GM23248 (cell line): ENCODE measurements at places on chromosomes 4 and X. TPM values are rescaled to one million over a fixed set of nuclear protein-coding genes. Genes with fewer than 3 reads are reported as not detected.

GRCh38 chr4:80268081-80268823, 1.8 kb downstream of the FGF5 start:
- no peaks in the 10 kb centered on the region for H3K27me3 ChIP-seq
- peak; percentile 77 for DNase-seq
- peaks cover 53% of the 10 kb centered on the region for H3K4me1 ChIP-seq
- peak overlapping the region; percentile 99 for H3K4me3 ChIP-seq
- H3K27ac ChIP-seq = peak overlapping the region; percentile 100

- no peak overlapping the region for H3K4me3 ChIP-seq
- H3K4me1 ChIP-seq = no peaks in the 10 kb centered on the region
- no peaks in the 10 kb centered on the region for H3K36me3 ChIP-seq
- no peak for DNase-seq
- H3K27ac ChIP-seq = no peak overlapping the region
These were observed 123.5 kb downstream of the GABRB1 start for GRCh38 chr4:47154816-47155370.

GRCh38 chrX:8960957-8961468, 72.9 kb downstream of the FAM9B start:
- no peak overlapping the region for H3K4me3 ChIP-seq
- no peaks in the 10 kb centered on the region for H3K4me1 ChIP-seq
- DNase-seq = peak; percentile 10
- H3K27me3 ChIP-seq = no peaks in the 10 kb centered on the region

GRCh38 chr4:140662082-140662869, 93.5 kb upstream of the UCP1 start:
- no peaks in the 10 kb centered on the region for H3K27me3 ChIP-seq
- H3K27ac ChIP-seq = no peak overlapping the region
- DNase-seq = peak; percentile 12
- no peaks in the 10 kb centered on the region for H3K4me1 ChIP-seq

DNA sequence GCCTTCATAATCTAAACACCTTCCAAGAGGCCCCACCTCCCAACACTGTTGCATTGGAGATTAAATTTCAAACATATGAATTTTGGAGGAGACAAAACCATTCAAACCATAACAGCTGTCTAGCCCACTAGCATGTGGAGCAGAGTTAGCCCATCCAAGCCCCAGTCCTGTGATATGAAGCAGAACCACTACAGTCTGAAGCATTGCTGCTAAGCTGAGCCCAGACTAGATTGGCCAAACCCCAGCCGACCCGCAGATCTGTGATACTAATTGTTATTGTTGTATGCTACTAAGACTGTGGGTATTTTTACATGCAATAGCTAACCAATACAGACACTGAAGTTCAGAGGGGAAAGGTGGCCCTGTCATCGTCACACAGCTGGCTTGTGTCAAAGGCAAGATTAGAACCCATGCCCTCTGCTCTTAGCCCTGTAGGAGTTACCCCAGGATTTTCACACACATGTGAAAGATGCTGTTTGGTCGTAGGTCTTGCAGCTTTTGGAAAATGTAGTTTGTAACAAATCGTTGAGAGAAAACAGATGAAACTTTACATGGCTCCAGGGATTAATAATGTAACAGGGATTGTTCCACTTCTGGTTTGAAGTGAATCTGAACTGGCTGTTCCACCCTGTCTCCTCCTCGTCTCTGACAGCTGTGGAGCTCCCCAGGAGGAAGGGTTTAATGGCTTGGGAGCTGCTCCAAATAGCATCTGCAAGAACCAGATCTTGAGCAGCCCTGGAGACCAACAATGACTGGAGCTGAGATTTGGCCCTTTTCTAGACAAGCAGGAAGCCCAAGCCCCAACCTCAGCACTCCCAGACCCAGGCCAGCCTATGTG, 517.5 kb downstream of the MID1IP1 start:
- no peaks in the 10 kb centered on the region for H3K36me3 ChIP-seq
- no peaks in the 10 kb centered on the region for H3K4me1 ChIP-seq
- H3K27me3 ChIP-seq = no peaks in the 10 kb centered on the region
- no peak overlapping the region for H3K4me3 ChIP-seq
- no peak overlapping the region for H3K27ac ChIP-seq

GRCh38 chrX:40434947-40435346, 145.8 kb upstream of the ATP6AP2 start:
- no peaks in the 10 kb centered on the region for H3K4me1 ChIP-seq
- DNase-seq = peak; percentile 20
- H3K27me3 ChIP-seq = no peaks in the 10 kb centered on the region
- H3K4me3 ChIP-seq = no peak overlapping the region
- no peaks in the 10 kb centered on the region for H3K36me3 ChIP-seq
- no peak overlapping the region for H3K27ac ChIP-seq

DNA sequence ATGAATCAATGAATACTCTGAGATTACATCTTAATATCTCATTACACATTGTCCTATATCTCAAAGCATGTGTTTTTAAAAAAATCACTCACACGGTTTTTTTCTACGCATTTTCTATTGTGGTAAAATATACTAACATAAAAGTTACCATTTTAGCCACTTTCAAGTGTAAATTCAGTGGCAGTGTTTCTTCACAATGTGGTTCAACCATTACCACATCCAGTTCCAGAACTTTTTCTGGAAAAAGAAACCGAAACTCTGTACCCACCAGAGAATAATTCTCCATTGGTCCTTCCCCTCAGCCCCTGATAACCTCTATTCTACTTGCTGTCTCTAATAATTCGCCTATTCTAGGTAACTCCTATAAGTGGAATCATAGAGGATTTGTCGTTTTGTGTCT, 35.3 kb upstream of the ACSL1 start:
- H3K27ac ChIP-seq = no peak overlapping the region
- no peak for DNase-seq
- peaks cover 14% of the 10 kb centered on the region; the same call in 1 of the 2 replicates for H3K27me3 ChIP-seq
- no peak overlapping the region for H3K4me3 ChIP-seq
- H3K4me1 ChIP-seq = no peaks in the 10 kb centered on the region

The GAGE12D gene
- total RNA-seq = not detected in 2 replicates

- no peaks in the 10 kb centered on the region for H3K4me1 ChIP-seq
- no peak overlapping the region for H3K4me3 ChIP-seq
- no peaks in the 10 kb centered on the region for H3K36me3 ChIP-seq
- no peaks in the 10 kb centered on the region for H3K27me3 ChIP-seq
These were observed 17.8 kb downstream of the AMER1 start for GRCh38 chrX:64187762-64188150.

- peaks cover 9% of the 10 kb centered on the region; the same call in 1 of the 2 replicates for H3K36me3 ChIP-seq
- no peak overlapping the region for H3K4me3 ChIP-seq
- DNase-seq = no peak
- H3K27me3 ChIP-seq = no peaks in the 10 kb centered on the region
These were observed 87.9 kb upstream of the PACRGL start for GRCh38 chr4:20612313-20612712.

The JCHAIN gene
- total RNA-seq = 2.3 and 3.0 TPM in 2 replicates

DNA sequence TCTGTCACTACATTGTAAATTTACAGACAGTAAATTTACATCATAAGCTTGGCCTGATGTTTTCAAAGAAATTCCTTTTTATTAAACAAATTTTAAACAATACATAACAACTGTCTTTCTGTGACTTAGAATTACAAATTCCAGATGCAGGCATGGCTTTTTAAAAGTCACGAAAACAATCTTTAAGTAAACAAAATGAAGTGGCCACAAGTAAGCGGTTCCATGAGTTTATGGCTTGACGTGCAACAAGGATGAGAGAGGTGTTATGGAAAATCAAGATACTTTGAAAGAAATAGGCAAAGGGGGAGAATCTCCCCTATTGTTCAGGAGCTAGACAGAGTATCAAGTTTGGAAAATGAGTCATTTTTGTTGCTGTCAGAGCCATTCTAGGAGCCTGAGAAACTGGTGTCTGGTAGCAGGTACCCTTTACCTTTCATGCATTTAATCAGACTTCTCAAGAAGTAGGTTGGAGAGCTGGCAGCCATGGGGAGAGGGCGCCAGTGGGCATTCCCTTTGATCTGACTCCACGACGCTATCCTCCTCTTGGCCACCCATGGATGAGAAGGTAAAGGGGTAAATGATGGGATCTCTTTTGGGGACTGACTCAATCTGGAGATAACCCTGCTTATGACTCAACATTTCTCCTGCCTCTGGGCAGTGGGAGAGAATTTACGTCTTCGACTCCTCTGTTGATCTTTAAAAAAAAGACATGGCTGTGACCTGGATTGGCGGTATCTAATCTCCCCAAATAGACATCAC, 217.2 kb downstream of the SPRY1 start:
- no peaks in the 10 kb centered on the region for H3K36me3 ChIP-seq
- H3K4me1 ChIP-seq = no peaks in the 10 kb centered on the region
- no peaks in the 10 kb centered on the region for H3K27me3 ChIP-seq
- DNase-seq = no peak
- H3K27ac ChIP-seq = no peak overlapping the region

- no peaks in the 10 kb centered on the region for H3K4me1 ChIP-seq
- no peak overlapping the region for H3K27ac ChIP-seq
- no peak overlapping the region for H3K4me3 ChIP-seq
- no peaks in the 10 kb centered on the region for H3K27me3 ChIP-seq
- H3K36me3 ChIP-seq = 0 out of 2 replicates have a peak, but pooled peaks cover 6% of the 10 kb centered on the region
These were observed 106.5 kb downstream of the CNOT6L start for GRCh38 chr4:77712675-77713074.

DNA sequence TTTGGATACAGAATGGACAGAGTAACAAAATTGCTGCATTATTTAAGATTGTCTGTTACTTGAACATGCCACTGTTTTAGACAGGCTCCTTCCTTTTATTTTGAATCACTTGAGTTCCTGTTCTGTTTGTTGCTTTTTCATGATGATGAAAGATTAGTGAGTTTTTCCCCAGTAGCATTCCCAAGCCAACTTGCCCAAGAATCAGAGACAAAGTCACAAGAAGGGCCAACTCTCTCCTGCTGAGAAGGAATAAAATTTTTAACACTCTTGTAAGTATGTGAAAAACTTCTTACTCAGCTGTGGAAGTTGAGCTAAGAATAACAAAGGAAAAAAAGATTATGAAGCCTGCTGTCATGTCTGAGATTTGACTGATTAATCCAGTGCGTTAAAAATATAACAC, 104.2 kb downstream of the KLHL8 start:
- no peak overlapping the region for H3K4me3 ChIP-seq
- DNase-seq = no peak
- H3K27me3 ChIP-seq = no peaks in the 10 kb centered on the region
- no peaks in the 10 kb centered on the region for H3K4me1 ChIP-seq
- H3K36me3 ChIP-seq = peaks cover 13% of the 10 kb centered on the region
- no peak overlapping the region for H3K27ac ChIP-seq

The LGI2 gene
- not detected in 2 replicates for total RNA-seq

DNA sequence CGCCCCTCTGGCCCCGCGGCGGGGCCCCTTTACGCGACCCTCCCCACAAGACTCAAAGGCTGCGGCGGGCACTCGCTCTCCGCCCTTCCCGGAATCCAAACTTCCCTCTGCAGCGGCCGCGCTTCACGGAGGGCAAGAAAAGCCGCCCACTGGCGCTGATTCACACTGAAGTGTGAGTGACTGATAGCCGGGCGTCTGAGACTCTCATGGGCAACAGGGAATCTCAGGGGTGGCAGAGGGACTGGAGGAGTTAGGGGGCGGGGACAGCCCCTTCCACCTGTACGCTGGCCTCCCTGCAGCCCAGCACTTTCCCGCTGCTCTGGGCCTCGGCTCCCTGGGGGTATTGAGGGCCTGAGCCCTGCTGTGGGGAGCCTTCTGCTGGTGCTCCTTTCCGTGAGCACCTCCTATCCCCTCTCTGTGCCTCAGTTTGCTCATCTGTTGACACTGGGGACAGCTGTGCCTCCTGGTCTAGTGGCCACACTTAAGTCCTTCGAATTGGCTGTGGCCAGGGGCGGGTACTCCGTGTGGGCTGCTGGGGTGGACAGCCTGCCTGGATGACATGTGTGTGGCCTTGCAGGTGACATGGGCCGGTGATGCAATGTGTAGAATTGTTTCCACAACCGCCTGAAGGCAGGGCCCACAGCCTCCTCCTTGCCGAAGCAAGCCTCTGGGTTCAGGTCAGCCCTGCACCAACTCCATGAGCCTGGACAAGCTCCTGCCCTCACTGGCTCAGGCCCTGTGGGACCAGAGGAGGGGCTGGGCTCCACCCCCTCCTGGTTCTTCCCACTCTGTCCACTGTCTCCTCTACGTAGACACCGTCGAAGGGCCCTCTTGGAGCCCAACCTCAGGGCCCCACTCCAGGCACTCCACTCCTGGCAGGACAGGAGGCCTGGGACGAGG, 951 bp downstream of the SH3BP2 start:
- peak overlapping the region; percentile 87 for H3K27ac ChIP-seq
- no peaks in the 10 kb centered on the region for H3K27me3 ChIP-seq
- peak overlapping the region; percentile 76 for H3K4me3 ChIP-seq
- no peaks in the 10 kb centered on the region for H3K36me3 ChIP-seq
- H3K4me1 ChIP-seq = peaks cover 30% of the 10 kb centered on the region

- DNase-seq = peak; percentile 0
- H3K36me3 ChIP-seq = peaks cover 51% of the 10 kb centered on the region
- H3K4me3 ChIP-seq = no peak overlapping the region
- H3K27me3 ChIP-seq = no peaks in the 10 kb centered on the region
- no peaks in the 10 kb centered on the region for H3K4me1 ChIP-seq
These were observed 37.4 kb downstream of the ZNF718 start for GRCh38 chr4:161496-162284.

- no peak overlapping the region for H3K27ac ChIP-seq
- H3K4me1 ChIP-seq = no peaks in the 10 kb centered on the region
- H3K27me3 ChIP-seq = no peaks in the 10 kb centered on the region; the same call in 1 of the 2 replicates
- no peak overlapping the region for H3K4me3 ChIP-seq
- H3K36me3 ChIP-seq = no peaks in the 10 kb centered on the region
These were observed 25.5 kb upstream of the MAN2B2 start for GRCh38 chr4:6549445-6549844.

The TMEM175 gene
- total RNA-seq = 36.5 and 38.3 TPM in 2 replicates

- H3K27me3 ChIP-seq = no peaks in the 10 kb centered on the region
- no peaks in the 10 kb centered on the region for H3K36me3 ChIP-seq
- no peaks in the 10 kb centered on the region for H3K4me1 ChIP-seq
- DNase-seq = peak; percentile 71
These were observed 18.7 kb downstream of the NDNF start for GRCh38 chr4:121053601-121054143.

DNA sequence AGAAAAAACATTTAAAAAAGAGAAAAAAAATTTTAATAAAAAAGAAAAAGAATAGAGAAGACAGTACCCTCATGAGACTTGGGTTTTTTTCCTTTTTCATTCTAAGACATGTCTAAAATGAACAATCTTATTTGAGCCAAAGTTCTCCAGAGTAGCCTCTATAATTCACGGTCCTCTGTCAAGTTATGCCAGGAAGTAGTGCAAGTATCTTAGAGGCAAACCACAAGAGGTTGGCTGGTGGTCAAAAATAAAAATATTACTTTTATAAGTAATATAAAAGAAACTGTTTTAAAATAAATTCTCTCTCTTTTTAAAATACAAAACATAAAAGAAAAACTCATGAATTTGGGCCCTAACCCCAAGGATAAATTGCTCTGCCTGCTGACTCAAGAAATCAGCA, 26.5 kb downstream of the HNRNPDL start:
- DNase-seq = no peak
- H3K27me3 ChIP-seq = no peaks in the 10 kb centered on the region
- H3K27ac ChIP-seq = no peak overlapping the region
- H3K4me3 ChIP-seq = no peak overlapping the region
- no peaks in the 10 kb centered on the region for H3K4me1 ChIP-seq

The UCHL1 gene
- total RNA-seq = 443 and 525 TPM in 2 replicates

GRCh38 chrX:46324166-46324565, 221.1 kb downstream of the ZNF674 start:
- H3K36me3 ChIP-seq = no peaks in the 10 kb centered on the region
- no peak overlapping the region for H3K4me3 ChIP-seq
- peak; percentile 51 for DNase-seq
- peaks cover 27% of the 10 kb centered on the region for H3K4me1 ChIP-seq
- H3K27ac ChIP-seq = no peak overlapping the region
- H3K27me3 ChIP-seq = no peaks in the 10 kb centered on the region
